ENCODE measurements at places on chromosomes 12 and 14.

GRCh38 chr14:33210311-33210710 is 271.6 kb downstream of the NPAS3 start:
- DNase-seq, result peak; percentile 39

DNA sequence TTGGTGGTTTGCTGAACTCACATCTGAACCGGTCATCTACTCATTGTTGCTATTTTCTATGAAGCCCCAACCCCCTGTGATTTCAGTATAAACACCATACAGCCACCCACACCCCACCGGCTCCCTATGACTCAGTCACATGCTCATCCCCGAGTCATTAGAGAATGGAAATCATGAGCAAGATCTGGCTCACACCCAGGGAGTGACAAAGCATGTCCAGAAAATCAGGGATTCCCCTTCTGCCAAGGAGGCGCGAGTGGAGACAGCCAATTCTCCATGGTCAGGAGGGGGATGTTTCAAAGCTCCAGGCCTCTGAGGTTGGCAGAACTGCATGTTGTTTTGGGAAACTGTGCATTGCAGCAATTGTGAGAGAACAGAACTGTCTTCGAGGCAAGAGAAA is 657.5 kb upstream of the TBX3 start:
- peak; percentile 51 for DNase-seq

GRCh38 chr14:41144370-41144769 is 462.3 kb upstream of the LRFN5 start:
- no peak for DNase-seq

DNA sequence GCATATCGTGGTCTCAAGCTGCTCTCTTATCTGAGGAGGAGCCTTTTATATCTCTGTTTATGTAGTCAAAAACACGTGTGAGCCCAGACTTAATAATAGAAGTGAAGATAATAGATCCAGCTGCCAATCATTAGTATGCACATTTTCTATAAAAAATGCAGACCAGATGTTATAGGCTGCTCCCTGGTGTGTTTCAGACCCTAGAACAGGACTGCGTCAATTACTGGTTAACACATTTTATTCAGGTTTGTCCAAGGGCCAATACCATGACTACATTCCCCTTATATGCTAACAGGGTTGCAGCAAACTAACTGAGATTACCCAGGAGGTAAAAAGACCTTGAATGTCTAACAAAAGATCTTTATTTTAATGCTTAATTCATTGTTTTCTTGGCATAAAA is 98.5 kb upstream of the NEDD1 start:
- no peak for DNase-seq

- peak; percentile 90 for DNase-seq
These were observed 7.5 kb upstream of the SAV1 start for GRCh38 chr14:50675597-50675996.

DNA sequence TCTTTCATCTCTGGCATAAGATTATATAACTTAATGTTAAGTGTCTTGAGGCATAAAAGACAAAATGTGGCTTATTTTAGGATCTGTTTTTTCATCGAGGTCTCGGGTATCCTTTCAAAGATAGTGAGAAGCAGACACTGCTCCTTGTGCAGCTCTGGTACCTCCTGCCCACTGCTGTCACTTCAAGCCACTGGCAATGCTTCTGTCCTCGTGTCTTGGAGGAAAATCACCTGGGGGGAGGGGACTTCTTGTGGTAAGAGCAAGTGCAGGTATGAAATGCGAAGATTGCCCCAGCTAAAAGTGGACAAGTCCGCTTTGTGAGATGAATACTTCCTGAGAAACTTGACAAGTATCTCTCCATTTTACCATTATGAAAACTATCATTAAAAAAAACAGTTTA is 37.8 kb upstream of the DYNC1H1 start:
- DNase-seq, result no peak

DNA sequence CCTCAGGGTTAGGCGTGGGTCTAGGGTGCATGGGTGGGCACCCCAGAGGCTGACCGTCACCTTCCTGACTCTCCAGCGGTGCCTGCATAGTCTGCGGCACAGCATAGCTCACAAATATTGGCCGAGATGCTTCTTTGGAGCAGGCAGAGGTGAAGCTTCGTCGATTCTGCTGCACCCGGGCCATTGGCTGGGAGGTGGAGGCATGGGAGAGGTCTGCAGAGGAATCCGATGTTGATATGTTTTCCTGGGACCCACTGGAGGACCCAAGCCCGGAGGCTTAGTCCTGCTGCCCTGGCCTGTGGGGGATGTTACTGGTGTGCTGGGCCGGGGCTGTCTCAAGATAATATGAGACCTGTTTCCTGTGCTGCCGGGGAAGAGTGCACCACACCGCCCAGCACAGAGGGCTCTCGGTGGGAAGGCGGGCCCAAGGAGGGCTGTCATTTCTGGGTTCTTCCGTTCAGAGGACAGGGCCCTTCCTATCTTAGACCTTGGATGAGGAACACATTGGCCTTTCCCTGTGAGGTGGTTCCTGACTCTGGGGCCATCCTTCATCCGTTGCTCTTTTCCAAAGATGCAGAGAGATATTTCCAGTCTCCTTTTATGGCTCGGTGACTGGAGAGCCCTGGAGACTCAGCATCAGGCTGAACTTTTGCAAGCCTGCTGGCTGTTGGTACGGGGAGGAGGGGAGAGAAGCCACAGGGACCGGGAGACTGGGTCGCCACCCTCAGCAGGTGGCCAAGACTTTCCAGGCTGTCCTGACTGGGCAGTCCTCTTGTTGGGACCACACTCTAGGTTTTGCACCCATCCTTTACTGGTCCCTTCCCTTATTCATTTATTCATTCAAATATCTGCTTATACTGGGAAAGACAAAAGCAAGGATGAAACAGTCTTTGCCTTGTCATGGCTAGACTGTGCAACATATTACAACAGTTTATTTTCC is 143.5 kb downstream of the TSPAN9 start:
- DNase-seq, result no peak

DNA sequence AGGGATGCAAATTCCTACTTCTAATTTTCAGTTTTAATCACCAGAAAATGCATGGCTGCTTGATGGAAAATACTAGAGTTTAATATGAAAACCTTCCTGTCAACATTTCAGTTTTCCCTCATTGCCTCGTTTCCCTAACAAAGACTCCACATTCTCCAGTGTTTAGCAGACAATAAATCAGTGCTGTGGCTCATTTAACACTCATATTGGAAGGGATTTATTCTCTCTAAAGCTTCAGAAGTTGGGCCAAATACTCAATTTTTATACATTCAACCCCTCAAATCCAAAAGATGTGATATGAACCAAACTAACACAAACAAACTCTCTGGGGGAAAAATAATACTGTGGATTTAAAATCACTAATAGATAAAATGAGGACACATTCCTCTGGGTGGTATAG is 482.5 kb downstream of the FLRT2 start:
- DNase-seq, result no peak
